ENCODE measurements at places on chromosomes 11 and 22. TPM values are rescaled to one million over a fixed set of nuclear protein-coding genes. Genes with fewer than 3 reads are reported as not detected.

Gene BATF2
- total RNA-seq, result 0.19 TPM

Gene ACTN3
- total RNA-seq, result 0.05 TPM

Gene DBX1
- not detected for total RNA-seq

Gene ROBO4
- not detected for total RNA-seq

Gene TMPRSS6
- total RNA-seq, result 0.53 TPM

Gene LRRC32
- 2.5 TPM for total RNA-seq

Gene TTLL1
- 7.6 TPM for total RNA-seq

Gene STK33
- 0.83 TPM for total RNA-seq

Gene TOP3B
- 45.7 TPM for total RNA-seq

Gene SCUBE1
- not detected for total RNA-seq

Gene RHBDD3
- total RNA-seq, result 22.7 TPM

Gene OTOG
- total RNA-seq, result not detected

Gene GLB1L2
- total RNA-seq, result 2.3 TPM

Gene RAB38
- total RNA-seq, result 0.82 TPM

Gene WNT7B
- total RNA-seq, result not detected

Gene GDPD4
- not detected for total RNA-seq

Gene FLRT1
- not detected for total RNA-seq

Gene ART5
- not detected for total RNA-seq

Gene SLC22A12
- not detected for total RNA-seq

Gene GPR83
- total RNA-seq, result not detected

Gene TMPRSS5
- 0.63 TPM for total RNA-seq

Gene DAGLA
- total RNA-seq, result 0.30 TPM

Gene LRRC56
- total RNA-seq, result 2.7 TPM

Gene GSTT2
- total RNA-seq, result not detected

Gene TSGA10IP
- not detected for total RNA-seq

Gene SESN3
- total RNA-seq, result 84.4 TPM

Gene OR10A2
- total RNA-seq, result not detected

Gene OR2AG1
- total RNA-seq, result not detected

Gene TEX12
- total RNA-seq, result 0.51 TPM
